ENCODE measurements at places on chromosomes 16 and 17.

- no peak for DNase-seq
These were observed 644 bp downstream of the QRICH2 start for GRCh38 chr17:76307299-76307965.

GRCh38 chr16:28981517-28981916 lies 3.3 kb upstream of the LAT start:
- no peak for DNase-seq

DNA sequence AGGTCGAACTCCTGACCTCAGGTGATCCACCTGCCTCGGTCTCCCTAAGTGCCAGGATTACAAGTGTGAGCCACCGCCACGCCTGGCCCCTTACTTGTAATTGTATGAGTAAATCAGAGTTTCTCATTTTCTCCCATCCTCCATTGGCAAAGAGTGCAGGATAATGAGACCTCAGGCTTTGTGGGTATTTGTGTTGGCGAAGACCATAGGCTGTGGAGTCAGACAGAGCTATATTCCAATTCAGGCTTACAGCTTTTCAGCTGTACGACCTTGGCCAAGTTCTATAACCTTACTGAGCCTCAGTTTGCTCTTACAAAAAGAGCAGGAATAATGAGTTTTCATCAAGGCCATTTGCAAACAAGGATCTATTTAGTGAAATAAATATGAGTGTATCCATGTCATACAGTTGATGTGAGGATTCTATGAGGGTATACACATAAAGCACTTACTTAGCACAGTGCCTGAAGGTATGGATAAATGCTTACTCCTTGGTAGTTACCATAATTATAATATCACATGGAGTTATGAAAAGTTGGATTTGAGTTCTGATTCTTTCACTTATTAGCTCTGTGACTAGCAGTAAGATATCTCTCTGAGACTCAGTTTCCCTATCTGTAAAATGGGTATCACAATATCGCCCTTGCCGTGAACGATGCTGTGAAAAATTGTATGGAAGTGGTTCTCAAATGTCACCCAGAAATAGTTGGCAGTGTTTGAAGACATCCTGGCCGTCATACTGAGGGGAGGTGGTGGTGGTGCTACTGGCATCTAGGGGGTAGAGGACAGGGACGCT lies 25.6 kb upstream of the CPPED1 start:
- DNase-seq: no peak

DNA sequence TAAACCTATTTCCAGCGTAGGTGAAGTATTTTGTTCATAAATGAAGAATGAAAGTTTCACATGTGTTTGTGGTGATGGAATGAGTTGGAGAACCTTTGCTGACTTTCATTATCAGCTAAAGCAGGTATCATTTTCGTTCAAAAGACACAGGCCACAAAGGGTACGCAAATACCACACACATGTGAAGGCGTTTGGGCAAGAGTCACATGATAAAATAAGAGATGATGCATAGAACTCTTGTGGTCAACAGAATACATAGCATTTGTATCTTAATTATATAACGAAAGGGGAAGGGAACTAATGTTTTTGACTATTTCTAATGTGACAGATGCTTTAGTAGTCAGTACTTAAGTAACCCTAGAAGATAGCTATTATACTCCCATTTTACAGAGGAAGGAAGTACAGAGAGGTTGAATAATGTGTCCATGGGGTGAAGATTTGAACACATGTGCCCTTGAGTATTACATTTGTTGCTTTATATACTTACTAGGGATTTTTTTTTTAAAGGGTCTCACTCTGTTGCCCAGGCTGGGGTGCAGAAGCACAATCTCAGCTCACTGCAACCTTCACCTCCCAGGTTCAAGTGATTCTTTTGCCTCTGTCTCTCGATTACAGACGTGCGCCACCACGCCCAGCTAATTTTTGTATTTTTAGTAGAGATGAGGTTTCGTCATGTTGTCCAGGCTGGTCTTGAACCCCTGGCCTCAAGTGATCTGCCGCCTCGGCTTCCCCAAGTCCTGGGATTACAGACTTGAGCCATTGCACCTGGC lies 4.8 kb downstream of the RPA1 start:
- no peak for DNase-seq

DNA sequence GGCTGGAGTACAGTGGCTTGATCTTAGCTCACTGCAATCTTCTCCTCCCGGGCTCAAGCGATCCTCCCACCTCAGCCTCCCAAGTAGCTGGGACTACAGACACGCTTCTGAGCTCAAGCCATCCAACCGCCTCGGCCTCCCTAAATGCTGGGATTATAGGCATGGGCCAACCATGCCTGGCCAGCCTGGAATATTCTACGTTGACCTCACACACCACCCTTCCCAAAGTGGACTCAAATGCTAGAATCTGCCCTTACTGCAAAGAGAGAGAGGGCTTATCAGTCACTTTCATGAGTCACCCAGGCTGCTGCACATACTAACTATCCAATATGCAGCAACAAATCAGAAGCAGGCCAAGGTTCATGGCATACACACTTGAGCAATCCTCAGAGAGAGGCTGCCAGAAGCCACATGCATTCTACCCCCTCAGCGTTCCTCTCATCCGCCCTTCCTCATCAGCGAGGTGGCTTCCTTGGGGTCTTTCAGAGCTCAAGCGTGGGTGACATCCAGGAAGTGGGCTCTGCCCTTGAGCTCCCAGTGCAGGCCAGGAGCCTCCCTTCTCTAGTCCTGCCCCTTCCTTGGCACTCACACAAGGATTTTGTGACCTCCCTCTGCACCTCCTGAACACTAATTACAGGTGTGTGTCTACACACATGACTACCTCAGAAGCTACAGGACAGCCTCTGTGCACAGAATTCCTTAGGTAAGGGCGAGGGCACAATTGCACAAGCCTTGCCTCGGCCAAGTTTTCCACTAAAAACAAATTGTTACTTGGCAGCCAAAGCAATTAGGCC lies 24.8 kb upstream of the SIAH1 start:
- no peak for DNase-seq

DNA sequence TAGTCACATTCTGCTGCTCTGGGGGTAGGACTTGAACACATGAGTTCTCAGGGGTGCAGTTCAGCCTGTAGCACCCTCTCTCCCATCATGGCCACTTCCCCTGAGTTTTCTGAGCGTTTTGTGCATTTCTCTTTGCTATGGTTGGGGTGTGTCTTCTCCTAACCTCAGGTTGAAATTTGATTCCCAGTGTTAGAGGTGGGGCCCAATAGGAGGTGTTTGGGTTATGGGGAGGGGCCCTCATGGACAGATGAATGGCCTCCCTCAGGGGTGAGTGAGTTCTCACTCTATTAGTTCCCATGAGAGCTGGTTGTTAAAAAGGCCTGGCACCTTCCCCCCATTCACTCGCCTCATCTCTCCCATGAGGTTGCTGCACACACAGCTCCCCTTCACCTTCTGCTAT lies 101.1 kb downstream of the FOXL1 start:
- no peak for DNase-seq

DNA sequence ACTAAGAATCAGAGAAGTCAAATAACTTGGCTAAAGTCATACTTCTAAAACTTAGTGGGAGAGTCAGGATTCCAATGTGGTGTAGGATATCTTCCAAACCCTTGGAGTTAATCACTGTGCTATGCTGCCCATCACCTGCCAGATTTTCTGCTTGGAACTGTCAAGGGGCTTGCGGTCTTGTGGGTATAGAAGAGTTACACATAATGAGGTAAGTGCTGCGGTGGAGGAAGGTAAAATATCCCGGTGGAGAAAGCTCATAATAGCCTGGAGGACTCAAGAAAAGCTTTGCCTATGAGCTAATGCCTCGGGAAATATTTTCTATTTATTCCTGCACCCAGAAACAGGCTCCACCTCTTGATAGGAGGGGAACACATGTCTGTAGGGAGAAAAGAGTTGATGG lies 195.6 kb downstream of the UTP18 start:
- DNase-seq: no peak

DNA sequence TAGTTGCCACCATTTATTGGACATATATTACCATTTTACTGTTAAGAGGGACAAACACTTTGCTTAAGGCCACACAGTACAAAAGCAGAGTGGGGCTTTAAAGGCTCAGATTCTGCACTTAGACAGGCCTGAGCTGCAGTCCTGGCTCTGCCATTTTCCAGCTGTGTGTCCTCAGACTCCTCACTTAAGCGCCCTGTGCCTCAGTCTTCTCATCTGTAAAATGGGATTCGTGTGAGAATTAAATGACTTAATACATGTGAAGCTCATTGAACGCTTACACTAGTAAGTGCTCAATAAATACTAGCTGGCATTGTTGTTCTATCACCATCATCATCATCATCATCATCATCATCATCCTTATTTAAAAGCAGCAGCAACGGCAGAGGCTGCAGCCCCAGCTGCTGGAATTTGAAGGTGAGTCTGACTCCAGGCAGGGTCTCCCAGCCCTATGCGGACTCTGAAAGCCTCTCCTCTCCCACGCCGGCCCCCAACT lies 445 bp upstream of the CACNG5 start:
- no peak for DNase-seq

GRCh38 chr16:73192232-73192894 lies 144.4 kb upstream of the ZFHX3 start:
- no peak for DNase-seq

- no peak for DNase-seq
These were observed 4.0 kb downstream of the KCNJ16 start for GRCh38 chr17:70078994-70079531.

DNA sequence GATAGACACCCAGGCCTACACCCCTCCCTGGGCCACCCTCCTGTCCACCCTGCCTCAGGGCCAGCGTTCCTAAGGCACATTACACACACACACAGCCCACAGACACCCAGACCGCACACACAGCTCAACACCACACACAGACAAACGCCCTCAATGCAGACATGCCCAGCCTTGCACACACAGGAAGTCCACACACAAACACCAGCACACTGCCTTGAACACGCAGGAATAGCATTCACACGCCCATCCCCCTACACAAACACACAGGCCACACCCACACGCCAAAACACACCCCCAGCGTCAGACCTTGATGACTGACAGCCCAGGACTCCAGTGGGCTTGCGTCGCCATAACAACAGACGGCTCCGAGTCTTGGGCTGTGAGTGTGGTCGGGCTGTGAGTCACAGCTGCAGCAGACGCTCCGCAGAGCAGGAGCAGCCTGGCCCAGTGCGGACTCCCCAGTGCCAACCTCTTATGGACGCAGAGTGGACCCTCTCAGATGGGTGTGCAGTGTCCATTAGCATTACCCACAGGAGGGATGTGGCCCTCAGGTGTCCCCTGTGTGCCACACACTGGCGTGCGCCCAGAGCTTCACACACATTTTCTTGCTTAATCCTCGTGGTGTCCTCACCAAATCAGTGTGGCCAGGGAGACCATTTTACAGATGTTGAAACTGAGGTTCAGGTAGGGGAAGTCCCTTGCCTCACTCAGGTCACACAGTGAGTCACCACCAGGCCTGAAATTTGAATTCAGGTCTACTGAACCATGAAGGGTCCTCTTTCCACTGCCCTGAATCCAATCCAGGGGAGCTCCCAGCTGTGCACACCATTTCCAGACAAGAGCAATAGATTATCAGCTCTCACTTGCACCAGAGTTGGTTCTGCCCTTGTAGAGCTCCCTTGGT lies 17.8 kb upstream of the RAI1 start:
- peak; percentile 66 for DNase-seq

- DNase-seq: no peak
These were observed 2.5 kb downstream of the MAF start for GRCh38 chr16:79598063-79598347.

DNA sequence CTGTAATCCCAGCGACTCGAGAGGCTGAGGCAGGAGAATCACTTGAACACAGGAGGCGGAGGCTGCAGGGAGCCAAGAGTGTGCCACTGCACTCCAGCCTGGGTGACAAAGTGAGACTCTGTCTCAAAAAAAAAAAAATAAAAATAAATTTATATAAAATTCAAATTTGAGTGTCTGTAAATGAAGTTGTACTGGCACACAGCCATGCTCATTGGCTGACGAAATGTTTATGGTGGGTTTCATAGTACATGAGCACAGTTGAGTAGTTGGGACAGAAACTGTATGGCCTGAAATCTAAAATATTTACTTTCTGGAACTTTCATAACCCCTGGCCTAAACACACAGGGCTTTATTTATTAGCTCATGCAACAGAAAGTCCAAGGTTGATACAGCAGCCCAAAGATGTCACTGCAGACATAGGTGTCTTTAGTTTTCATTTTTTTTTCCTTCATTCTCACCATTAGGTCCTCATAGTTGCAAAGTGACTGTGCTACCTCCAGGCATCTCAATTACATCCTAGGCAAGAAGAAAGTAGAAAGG lies 355.3 kb downstream of the SLC39A11 start:
- DNase-seq: no peak

GRCh38 chr17:38912221-38912813 lies 13.1 kb upstream of the LASP1NB start:
- no peak for DNase-seq

- DNase-seq: no peak
These were observed 8.5 kb downstream of the ARSG start for GRCh38 chr17:68299817-68300216.

DNA sequence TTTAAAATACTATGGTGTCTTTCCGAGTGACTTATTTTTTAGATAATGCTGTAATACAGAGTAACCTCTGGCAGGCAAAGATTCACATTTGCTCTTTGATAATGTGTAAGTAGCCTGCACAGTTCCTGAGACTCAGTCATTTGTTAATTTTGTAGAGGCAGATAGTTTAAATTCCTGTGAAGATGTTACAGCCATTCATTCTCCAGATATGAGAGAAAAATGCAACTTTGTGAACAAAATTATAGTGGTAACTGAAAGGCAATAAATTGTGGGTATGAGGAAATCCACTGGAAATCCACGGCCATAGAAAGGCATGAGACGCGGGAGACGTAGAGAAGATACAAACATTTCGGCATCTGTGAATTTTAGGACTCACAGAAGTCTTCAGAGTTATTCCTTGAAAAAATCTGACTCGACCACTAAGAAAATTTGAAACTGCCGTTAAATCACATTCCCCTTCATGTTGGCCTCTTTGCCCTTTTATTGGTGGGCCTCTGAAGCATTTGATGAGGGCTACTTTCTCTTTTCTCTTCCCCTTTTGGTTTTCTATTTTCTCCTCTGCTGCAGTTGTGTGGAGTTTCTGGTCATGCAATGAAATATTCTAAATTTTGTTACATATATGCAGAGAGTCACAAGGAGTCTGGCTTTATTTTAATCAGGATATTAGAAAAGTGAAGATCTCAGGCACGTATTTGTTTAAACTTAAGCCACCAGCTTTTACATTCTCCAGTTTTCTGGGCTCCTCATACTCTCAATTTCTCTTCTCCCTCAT lies 18.8 kb downstream of the HS3ST3A1 start:
- DNase-seq: no peak

GRCh38 chr16:57775661-57776469 lies 26.4 kb downstream of the KIFC3 start:
- no peak for DNase-seq
